ENCODE measurements at places on chromosomes 11 and 22.

- no peak for DNase-seq
Measured at GRCh38 chr11:114295676-114296604, at the start of gene NNMT. NNMT (plus strand) TSS chr11:114296399; CDS start chr11:114296557, 158 bp downstream.

DNA sequence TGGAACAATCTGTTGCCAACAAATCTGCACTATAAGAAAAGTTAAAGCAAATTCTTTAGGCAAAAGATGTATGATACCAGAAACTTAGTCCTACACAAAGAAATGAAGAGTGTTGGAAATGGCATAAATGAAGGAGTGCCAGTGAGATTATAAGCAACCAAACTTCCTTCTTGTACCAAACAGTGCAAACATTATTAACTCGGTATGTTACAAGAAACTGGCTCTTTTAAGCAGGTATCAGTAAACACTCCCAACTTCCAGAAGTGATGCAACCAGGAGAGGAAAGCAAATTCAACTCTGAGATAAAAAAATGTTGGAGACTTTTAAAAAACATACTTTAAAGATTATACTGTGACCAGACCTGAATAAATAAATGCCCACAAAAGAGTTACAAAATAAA lies 28.5 kb downstream of the COPB1 start:
- DNase-seq, result no peak

DNA sequence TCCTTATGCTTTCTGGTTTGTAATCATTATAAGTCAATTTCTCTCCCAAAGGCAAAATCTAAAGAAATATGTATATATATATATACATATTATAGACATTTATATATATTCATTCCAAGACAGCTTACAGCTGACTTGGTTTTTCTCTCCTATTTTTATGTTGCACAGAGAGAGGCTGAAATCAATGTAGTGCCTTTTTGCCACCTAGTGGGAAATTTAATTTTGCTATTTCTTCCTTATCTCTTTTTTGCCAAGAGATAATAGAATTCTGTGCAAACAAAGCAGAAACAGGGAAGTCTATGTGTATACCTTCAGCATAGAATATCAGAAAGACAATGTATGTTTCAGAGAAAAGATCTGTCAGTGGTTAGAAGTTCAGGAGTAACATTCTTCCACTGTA lies 186.0 kb upstream of the ANO5 start:
- no peak for DNase-seq

DNA sequence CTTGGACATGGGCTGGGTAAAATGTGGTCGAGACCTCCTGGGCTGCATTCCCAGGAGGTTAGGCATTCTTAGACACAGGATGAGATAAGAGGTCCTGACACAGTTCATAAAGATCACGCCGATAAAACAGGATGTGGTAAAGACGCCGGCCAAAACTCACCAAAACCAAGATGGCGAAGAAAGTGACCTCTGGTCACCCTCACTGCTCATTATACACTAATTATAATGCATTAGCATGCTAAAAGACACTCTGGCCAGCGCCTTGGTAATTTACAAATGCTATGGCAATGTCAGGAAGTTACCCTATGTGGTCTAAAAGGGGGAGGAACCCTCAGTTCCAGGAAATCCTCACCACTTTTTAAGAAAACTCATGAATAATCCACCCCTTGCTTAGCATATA lies 983.3 kb downstream of the OPCML start:
- DNase-seq, result no peak

- DNase-seq, result no peak
Measured at GRCh38 chr11:115164774-115165173, 339.4 kb downstream of the CADM1 start.

DNA sequence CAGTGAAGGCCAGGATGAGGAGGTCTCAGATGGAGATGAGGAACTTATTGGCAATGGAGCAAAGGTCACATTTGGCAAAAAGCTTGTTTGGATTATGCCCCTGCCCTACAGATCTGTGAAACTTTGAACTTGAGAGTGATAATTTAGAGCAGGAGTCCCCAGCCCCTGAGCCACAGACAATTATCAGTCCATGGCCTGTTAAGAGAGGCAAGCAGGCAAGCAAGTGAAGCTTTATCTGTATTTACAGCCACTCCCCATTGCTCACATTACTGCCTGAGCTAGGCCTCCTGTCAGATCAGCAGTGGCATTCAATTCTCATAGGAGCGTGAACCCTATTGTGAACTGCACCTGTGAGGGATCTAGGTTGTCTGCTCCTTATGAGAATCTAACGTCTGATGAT lies 1076.9 kb upstream of the TENM4 start:
- no peak for DNase-seq

GRCh38 chr22:49790912-49791311 lies 36.8 kb downstream of the BRD1 start:
- no peak for DNase-seq

DNA sequence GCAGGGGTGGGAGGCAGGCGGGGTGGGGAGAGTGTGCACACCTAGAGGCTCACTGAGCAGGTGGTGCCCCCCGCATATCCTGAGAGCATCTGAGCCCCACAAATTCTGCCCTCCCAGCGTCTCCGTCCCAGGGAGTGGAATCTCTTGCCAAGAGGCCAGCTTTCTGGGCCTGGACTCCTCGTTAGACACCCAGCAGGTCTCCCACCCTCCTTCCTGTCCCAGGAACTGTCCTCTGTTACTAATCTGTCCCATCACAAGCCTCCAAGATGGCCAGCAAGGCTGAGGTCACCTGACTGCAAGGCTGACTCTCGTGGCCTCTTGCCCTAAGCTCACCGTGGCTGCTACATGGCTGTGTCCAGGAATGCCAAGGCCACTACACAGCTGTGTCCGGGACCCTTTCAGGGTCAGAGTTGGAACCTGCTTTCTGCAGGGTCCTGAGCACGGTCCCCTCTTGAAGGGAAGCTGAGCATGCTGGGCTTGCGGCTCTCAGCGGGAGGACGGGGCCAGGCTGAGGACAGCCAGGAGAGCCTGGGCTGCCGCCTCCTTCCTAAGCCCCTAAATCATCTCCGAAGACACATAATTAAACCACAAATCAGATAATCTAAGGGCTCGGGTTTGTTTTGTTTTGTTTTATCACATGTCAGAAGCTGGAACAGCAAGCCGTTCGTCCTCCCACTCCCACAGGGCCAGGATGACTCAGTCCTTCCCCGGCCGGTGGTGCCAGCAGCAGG lies 1327.3 kb downstream of the TBC1D22A start:
- DNase-seq, result no peak

GRCh38 chr11:86919557-86920210 lies 35.5 kb downstream of the FZD4 start:
- peak; percentile 43 for DNase-seq

GRCh38 chr11:134060316-134060715 lies 8.6 kb upstream of the JAM3 start:
- no peak for DNase-seq

DNA sequence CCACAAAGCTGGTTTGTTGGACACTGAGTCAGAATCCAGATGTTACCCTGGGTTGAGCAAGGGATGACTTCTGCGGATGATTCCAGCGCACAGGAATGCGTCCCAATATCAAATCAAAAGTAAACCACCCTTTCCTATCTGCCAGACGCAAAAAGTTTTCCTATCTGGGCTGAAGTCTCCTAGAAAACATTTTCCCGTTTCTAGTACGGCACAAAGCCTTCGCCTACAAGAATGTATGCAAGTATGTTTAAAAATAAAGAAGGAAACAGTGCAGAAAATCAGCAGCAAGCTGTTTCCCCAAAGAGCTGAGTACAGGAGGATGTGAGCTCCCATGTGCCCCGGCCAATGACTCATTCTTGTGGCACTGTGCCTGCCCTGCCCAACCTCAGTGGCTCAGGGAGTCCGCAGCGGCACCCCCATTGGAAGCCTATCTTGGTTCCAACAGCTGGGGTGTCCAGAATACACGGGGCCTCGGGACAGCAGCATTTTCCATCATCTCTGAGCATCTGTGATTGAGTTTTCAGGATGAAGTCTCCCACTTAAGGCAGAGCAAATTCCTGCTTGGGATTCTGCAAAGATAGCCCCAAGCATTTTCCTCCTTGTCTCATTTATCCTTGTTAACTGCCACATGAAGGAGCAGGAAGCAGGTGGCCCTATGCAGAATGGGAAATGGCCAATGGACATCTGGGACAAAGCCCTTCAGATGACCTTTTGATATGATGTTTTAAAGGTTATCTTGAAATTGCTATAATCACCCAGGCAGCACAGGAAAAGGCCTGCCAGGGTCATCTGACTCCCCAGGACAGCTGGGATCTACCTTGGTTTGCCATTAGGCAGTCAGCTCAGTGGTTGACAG lies 17.5 kb downstream of the KCNJ5 start:
- DNase-seq, result no peak

- no peak for DNase-seq
Measured at GRCh38 chr11:100221791-100222190, 465.3 kb upstream of the ARHGAP42 start.

GRCh38 chr11:8026982-8027381 lies 39.8 kb downstream of the EIF3F start:
- DNase-seq, result no peak

DNA sequence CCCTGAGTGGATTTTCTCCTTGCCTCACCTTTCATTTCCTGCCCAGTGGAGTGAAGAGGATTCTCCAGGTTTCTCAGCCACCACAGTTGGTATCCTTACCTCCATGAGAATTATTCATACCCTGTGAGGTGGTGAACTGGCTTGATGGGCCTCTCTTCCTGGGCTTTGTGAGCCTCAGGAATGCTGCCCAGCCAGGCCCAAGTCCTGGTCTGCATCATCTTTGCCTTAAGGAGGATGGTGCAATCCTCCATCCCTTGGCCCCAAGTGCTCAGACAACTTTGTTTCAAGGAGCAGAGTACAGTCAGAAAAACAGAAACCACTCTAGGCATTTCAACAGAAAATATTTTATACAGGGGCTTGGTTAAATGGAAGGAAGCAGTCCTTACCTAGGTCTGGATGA lies 114.2 kb upstream of the CADM1 start:
- DNase-seq, result no peak

- DNase-seq, result no peak
Measured at GRCh38 chr11:59180907-59181306, 9.0 kb downstream of the DTX4 start.

GRCh38 chr11:133830931-133831907 lies 14.1 kb downstream of the SPATA19 start:
- no peak for DNase-seq

GRCh38 chr11:109150581-109150980 lies 271.4 kb upstream of the C11orf87 start:
- DNase-seq, result peak; percentile 12

DNA sequence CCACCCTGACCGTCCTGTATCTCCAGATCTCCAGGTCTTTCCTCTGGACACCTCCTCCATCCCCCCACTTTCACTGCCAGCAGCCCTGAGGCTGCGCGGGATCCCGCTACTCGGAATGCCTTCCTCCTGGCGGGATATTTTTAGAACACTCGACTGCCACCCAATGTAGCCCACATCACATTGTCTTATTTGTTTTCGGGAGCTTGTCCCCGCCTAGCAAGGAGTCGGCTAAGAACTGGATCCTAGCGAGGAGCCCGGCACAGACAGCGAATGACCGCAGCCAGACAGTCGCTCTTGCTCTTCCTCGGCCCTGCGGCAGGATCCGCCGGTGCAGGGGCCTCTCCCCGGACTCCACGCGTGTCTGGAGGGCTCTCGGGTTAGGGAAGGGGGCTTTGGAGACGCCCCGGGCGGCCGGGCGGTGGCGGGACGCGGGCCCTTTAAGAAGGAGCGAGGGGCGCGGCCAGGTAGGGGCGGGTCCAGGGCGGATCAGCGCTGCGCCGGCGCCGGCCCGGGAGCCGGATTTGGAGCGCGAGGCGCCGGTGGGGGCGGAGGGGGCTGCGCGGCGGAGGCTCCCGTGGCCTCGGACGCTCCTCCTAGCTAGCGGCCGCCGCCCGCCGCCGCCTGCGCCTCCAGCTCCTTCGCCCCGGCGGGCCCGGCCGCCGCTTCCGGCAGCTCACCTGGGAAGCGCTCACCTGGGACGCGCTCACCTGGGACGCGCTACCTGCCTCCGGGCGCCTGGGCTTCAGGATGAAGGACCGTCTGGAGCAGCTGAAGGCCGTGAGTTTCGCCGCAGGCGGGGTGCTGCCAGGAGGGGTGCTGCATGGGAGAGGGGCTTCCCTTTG lies at the start of gene STX3:
TSS of gene STX3 (plus strand) at position 518 of the 842 bp plus-strand sequence. CDS start at position 748, 230 bp downstream.
- DNase-seq, result peak; percentile 71

GRCh38 chr11:10503221-10503620 lies 37.8 kb downstream of the RNF141 start:
- DNase-seq, result no peak

DNA sequence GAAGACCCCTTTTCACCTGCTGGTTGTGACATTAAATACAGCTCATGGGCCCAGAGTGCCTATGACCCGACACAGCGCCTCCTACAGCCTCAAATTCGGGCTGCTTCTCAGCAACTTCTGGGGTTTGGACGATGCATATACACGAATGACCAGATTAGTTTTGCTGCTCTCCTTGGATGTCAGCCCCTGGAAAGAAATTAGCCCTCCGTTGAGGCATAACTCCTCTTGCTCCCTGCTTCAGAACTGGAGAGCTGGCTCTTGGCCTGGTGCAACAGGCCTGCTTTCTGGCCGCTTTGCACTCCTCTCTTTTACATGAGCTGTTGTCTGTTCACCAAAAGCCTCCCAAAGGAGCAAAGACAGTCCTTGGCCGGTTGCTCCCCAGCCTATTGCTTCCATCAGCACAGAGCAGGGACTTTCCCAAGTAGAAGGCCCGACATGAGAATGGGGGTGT lies 3.3 kb downstream of the TECTA start:
- no peak for DNase-seq

GRCh38 chr11:17572791-17573460 lies 25.9 kb downstream of the OTOG start:
- no peak for DNase-seq

DNA sequence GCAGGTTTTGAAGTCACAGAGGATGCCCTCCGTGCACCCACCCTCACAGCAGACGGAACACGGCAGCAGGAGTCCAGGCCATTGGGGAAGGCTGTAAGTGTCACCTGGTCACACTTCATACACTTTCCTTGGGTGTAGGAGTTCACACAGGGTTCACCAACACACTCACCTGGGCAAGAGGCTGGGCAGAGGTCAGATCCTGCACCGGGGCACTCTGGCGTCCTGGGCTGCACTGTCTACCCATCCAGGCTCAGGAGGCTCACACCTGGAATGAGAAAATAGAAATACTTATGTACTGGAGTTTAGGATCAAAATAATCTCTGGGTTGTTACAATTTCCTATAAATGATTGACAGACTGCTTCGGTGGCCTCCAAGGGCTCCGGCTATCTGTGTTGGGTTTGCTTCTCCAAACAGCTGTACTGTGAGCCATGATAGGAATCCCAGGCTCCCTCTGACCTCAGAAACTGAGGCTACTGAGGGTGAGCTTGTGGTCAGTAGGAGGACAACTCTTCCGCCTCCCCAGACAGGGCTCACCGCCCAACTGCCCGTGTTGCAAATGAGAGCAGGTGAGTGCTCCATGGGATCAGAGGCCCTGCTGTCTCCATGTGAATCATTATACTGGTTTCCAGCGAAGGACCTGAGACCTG lies 20.1 kb upstream of the CARS1 start:
- no peak for DNase-seq

GRCh38 chr22:49573109-49573765 lies 254.4 kb downstream of the BRD1 start:
- DNase-seq, result no peak

GRCh38 chr11:64107303-64107702 lies 58.6 kb downstream of the MACROD1 start:
- DNase-seq, result no peak

GRCh38 chr22:47173535-47174021 lies 411.1 kb downstream of the TBC1D22A start:
- DNase-seq, result no peak

- no peak for DNase-seq
Measured at GRCh38 chr11:132080127-132080526, 709.7 kb downstream of the NTM start.

Measured in neuronal stem cell (in vitro differentiated cells).